Activated CD4-positive, CD25-positive, alpha-beta regulatory T cell treated with anti-CD3 and anti-CD28 coated beads, Interleukin-2, amount 50 U/mL, for 24 hours (primary cell): ENCODE measurements at places on chromosomes 4 and X.

GRCh38 chr4:104146048-104146447, 348.6 kb downstream of the CXXC4 start:
- ATAC-seq: no peak

- no peak for ATAC-seq
Measured at GRCh38 chr4:111836601-111837000, 308.7 kb upstream of the FAM241A start.

DNA sequence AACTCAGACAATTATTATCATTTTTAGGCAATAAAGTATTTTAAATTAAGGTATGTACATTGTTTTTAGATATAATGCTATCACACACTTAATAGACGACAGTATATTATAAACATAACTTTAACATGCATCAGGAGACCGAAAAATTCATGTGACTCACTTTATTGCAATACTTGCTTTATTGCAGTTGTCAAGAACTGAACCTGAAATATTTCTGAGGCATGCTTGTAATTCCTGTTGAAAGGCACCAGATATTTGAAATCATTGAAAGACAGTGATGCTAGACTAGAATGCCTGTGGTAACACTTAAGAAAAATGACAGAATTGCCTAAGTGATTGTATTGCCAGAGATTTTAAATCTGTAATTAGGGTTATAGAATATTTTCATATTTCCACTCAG, 175.6 kb upstream of the MAGEB2 start:
- ATAC-seq: no peak

- ATAC-seq: no peak
Measured at GRCh38 chr4:10164877-10165283, 48.3 kb upstream of the WDR1 start.

GRCh38 chrX:118632862-118633261, 94.5 kb upstream of the IL13RA1 start:
- no peak for ATAC-seq

- ATAC-seq: no peak
Measured at GRCh38 chrX:149881081-149881711, at the start of gene MAGEA8. TSS of gene MAGEA8 (plus strand) at chrX:149881183. CDS start at chrX:149884273, 3,090 bp downstream.

DNA sequence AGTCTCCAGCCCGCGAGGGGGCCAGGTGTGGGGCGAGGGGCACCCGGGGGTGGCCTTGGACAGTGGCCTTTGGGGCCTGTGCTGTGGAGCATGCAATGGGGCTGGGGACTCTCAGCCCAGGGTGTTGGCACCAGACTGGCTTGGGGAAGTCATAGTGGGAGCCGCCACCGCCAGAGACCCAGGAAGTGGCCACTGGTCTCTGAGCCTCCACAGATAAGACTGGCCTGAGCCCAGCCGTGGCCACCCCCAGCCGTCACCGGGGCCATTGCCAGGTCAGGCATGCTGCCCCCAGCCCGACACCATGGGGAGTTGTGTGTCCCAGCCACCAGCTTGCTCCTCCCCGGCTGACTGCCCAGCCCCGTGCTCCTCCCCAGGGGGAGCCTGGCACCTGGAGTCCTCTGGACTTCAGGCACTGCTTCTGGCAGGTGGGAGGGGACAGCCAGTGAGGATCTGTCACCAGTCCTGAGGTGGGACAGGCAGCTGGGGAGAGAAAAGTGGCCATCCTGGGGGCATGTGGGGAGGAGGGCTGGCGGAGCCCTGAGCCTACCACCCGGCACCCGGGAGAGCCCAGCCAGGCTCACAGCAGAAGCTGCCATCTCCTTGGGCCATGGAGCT, 32.5 kb downstream of the TACC3 start:
- no peak for ATAC-seq

GRCh38 chr4:2793586-2794485, 951 bp downstream of the SH3BP2 start:
- peak; percentile 30 for ATAC-seq

DNA sequence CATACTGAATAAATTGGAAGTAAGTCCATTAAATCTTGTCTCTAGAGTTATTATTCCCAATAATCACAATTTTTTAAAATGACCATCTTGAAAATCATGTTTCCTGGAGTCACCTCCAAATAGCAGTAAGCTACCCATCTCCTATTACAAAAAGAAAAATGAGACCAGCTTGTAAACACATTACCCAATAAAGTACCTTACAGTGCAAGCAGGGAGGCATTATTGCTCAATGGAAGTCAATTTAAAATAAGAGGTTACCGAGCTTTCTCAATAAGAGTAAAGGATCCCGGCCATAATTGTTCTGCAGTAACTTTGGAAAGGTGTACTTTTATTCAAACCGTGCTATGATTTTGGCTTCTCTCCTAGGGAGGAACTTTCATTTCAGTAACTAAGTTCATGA, 78.0 kb downstream of the DMD start:
- no peak for ATAC-seq

DNA sequence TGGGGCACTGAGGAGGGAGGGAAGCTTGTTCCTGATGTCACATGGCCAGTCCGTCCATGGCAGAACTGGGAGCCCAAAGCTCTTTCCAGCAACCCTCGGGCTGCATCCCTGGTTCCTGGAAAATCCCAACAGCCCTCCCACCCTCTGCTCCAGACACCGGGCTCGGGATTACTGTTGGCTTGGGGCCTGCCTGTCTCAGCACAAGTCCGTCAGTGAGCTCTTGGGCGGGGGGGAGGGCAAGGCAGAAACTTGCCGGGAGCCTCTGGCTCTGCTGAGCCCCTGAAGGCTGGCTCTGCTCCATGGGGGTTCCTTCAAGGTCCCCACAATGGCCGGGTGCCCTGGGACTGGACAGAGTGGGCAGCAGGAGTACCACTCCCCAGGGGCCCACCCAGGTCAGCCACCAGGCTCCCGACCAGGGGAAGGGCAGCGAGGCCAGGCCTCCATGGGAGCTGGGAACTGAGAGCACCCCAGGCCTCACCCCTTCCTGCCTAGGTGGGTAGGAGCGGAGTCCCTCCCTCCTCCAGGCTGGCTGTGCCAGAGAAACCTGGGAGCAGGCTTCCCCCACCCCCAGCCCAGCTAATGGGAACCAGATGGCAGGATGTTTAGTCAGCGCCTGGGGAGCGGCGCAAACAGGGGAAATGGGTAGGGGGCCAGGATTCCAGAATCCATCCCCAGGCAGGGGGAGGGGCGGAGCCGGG, 6.4 kb upstream of the HAUS7 start:
- ATAC-seq: no peak

GRCh38 chrX:48558271-48558670, 16.0 kb upstream of the RBM3 start:
- peak; percentile 97 for ATAC-seq

- no peak for ATAC-seq
Measured at GRCh38 chr4:16770710-16771285, 127.6 kb downstream of the LDB2 start.

DNA sequence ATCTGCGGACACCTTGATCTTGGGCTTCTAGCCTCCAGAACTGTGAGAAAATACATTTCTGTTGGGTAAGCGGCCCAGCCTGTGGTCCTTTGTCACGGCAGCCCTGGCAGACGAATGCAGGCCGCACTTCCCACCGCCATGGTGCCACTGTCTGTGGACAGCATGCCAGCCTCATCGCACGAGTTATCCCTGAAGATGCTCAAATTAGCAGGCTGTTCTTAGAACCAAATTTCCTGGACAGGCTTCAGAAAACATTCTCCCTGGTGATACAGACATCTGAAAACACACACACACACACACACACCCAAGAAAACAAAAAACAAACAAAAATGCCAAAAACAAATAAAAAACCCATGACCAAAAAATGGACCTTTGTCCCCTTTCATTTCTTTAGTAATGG, 343.5 kb upstream of the GATB start:
- no peak for ATAC-seq

DNA sequence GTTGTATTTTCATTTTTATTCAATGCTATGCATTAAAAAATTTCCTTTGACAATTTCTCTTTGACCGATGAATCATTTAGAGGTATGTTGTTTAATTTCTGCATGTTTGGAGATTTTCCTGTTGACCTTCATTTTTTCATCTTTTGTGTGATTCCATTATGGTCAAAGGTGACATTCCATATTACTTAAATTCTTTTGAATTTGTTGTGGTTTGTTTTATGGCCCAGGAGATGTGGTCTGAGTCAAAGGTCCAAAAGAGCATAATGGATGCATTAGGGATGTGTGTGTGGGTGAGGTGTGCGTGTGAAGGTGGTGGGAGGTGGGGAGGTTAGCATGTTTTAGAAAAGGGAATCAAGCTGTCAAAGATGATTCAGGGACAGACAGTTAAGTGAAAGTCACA, 76.0 kb upstream of the GIMD1 start:
- ATAC-seq: no peak

DNA sequence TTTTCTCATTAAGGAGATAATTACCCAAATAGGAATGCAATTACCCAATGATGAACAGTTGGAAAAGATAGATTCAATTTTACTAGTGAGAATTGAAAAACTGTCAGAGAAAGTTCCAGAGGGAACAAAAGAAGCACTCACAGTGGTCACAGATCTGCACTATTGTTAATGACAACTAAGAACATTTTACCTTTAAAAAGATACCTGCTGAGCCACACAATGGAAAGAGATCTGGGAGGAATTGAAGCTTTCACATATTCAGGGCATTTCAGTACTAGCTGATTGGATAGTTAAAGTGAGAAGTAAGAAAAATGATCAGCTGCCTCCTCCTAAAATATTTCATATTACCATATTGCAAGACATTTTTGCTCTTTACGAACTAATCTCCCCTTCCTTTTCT, 1822.2 kb downstream of the STIM2 start:
- ATAC-seq: no peak

GRCh38 chr4:38894322-38894982, 26.8 kb downstream of the FAM114A1 start:
- no peak for ATAC-seq

DNA sequence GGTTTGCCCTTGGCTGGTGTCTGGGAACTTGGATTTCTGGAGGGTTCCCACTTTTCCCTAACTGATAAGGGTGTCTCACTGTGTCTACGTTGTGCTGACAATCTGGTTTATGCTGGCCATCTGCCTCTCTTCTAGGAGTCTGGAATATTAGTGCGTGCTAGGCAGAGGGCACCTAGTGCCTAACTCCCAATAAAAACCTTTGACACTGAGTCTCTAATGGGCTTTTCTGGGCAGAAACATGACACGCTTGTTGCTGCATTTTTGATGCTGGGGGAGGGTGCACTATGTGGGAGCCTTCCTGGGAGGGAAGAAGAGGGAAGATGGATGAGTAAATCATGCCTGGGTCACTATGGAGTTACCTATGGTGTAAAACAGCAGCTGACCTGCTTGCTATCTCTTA, 16.3 kb upstream of the ZNF41 start:
- no peak for ATAC-seq

DNA sequence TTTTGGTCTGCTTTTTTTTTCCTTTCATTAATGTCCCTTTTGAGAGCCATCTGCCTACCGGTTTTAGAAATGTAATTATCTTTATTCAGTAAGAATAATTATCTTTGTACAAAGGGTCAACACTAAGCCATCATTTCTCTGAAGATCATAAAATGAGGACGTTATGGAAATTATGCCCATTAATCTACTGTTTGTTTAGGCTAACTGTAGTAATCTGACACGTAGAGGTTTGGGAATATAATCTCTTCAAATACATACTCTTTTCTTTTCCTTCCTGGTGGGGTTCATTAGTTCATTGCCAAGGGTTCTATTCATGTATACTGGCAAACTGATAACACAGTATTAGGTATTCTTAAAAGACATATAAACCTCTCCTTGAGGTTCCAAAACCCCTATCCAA, 3.8 kb upstream of the HSD17B13 start:
- no peak for ATAC-seq

DNA sequence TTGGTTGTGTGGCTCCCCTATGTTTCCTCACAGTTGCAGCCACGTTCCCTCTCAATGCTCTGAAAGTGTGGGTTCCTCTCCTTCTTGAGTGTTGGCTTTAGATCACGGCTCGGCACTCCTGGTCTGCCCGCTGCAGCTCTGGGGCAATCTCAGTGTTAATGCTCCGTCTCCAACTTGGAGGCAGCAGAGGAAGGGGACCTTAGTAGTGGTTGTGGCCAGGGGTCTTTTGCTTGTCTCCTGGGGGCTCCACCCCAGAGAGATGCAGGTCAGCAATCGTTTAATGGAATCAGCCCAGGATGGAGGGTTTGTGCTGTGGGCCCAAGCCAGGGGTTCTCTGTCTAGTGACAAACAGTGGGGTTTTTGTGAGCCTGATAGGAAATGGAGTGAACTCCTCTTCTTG, 849.4 kb upstream of the DIAPH2 start:
- no peak for ATAC-seq
